ENCODE measurements at places on chromosomes 1 and 21.

DNA sequence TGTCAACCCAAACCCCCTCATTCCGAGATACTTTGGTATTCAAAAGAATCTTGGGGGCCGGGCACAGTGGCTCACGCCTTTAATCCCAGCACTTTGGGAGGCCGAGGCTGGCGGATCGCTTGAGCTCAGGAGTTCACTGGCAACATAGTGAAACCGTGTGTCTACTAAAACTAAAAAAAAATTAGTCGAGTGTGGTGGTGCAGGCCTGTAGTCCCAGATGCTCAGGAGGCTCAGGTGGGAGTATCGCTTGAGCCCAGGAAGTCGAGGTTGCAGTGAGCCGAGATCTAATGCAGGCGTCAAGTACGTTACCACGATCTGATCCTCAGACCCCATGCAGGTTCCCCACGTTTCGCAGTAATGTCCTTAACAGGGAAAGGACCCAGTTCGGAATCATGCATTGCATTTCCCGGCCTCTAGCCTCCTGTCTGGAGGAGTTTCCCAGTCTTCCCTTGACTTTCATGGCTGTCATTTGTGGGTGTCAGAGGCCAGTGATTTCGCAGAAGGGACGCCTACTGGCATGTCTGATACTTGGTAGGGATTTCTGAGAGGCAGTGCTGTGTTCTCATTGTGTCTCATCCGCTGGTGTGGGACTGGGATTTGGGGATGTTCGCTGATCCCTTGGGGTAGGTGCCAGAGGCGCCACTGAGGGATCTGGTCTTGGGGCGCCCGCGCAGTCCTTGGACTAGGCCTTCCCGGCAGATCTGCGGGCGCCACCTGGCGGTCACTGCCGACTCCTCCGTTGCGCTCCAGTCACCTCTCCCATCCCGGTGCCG, 39.3 kb upstream of the HMGN1 start:
- peak; percentile 89 for DNase-seq

GRCh38 chr1:94326329-94326728, 88.9 kb upstream of the ARHGAP29 start:
- DNase-seq: no peak

DNA sequence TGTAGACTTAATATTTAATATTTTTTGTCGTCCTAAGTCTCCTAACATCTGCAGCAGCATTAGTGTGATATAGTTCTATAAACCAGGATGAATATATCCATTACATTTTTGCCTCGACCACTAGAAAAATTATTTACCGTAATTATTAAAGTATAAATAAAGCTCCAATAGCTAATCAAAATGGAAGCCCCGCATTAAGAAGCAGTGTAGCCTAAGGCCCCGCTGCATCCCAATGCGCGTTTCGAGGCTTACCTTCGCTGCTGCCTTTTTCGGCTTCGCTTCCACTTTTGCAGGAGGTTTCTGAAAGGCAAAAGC, 891 bp downstream of the HMGN1 start:
- DNase-seq: no peak

DNA sequence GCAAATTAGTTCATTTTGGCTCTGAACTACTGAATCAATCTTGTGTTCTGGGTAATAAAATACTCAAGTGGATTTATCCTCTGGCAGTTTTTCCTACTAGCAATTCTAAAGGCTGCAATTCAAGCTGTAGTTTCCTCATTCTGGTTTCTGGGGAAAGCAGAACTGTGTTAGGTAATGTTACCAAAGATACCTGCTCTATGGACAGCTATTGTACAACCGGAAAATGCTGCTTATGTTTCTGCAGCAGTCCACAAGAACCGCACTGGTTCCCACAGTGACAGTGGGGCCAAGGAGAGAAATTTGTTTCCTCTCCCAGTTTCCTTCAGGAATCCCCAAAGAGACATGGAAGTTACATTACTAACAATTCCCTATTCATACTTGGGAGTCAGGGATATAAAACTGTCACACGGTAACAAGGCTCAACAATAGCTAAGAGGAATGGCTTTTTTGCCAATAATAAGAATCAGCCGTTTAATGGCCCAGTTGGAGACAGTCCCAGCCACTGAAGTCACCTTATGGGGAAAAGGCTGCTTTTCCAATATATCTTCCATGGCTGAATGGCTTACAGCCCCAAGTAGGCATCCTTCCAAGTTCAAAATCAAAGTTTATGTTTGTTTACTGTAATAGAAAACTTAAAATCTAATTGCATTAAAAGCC, 52.6 kb downstream of the PCNX2 start:
- no peak for DNase-seq

DNA sequence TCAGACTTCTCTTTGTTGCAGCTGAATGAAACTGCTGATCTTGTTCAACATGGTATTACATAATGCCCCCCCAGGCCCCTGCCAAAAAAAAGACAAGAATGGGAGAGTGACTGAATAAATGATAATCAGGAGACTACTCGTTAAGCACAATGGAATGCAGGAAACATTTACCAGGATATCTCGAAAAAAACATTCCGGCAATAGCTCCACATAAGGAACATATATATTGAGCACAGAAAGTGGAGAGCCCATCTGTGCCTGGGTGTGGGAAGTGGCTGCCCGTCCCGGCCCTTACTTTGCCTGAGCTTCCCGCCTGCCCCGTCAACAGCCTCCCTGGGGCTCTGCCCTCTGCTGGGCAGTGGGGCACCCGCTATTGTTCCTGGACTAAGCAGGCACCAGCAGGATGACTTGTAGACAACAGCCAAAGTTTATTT, 13.3 kb downstream of the TRIM11 start:
- DNase-seq: no peak

GRCh38 chr1:2300851-2301606, 72.9 kb downstream of the SKI start:
- DNase-seq: peak; percentile 84

- no peak for DNase-seq
Observed at GRCh38 chr1:179217943-179218507, 11.5 kb downstream of the ABL2 start.

DNA sequence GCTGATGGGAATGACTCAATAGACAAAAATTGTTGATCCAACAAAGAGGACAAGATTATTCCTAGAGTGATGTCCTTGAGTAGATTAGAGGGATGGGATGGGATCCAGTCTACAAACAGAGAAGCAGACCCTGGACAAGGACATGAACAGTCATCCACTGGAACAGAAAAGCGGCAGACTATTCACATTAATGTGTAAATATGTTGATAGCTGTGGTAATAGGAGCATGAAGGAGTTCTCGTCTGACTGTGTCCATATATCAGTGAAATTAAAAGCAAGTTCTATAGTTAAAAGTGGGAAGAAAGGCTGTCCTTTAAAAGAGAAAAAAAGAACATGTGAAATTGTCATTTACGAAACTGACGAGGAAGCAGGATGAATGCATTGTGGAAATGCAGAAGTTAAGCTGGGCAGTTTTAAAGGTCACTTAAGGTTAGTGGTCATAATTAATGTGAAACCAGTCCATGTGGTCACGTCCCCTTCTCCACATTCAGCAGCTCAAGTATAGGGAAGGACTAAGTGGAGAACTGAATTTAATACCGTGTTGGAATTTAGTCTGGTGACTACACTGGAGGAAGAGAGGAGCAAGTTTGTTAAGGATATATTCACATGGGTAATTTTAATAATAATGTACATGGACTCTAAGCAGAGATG, 62.1 kb downstream of the PIK3R3 start:
- no peak for DNase-seq

GRCh38 chr1:150976879-150977694, 2.5 kb upstream of the CERS2 start:
- peak; percentile 81 for DNase-seq

DNA sequence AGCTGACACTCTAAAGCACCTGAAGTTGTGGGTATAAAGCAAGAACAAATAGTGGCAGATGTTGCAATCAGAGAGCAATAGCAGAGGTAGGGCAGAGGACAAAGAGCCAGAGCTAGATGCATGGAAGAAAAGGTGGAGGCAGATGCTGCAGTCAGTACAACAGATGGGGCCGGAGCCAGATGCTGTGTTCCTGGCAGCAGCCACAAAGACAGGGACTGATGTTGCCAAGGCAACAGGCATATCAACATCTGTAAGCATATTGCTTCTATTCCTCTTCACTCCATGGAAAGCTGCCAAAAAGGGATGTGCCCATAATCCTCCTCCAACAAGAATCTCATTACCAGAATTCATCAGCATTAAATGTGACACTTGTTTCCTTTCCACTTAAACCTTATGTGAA, 108.0 kb downstream of the TNNI3K start:
- DNase-seq: no peak

DNA sequence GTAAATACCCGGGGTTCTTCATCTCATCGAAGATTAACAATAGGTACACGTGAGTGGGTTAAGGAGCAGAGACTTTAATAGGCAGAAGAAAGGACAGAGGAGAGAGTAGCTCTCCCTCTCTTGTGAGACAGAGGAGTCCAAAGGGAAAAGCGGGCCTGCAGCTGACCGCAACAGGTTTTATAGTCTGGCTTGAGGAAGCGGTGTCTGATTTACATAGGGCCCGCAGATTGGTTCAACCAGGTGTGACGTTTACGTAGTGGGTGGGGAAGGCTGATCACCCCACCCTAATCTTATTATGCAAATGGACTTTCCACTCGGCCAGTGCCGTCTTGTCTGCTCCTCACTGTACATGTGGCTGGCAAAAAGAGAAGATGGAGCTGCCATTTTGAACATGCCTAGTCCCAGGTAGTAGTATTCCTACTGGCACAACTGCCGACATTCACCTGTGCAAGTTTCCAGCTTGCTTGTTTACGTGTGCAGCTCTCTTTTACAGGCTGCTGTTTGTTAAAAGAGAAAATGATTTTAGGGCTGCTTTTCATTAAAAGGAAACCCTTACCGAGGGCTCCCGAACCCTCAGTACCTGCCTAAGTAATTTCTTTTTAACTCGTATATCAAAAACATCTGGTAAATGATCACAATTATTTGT, 10.6 kb downstream of the CDC14A start:
- no peak for DNase-seq

GRCh38 chr1:201925981-201926645, 20.2 kb downstream of the LMOD1 start:
- DNase-seq: no peak

- no peak for DNase-seq
Observed at GRCh38 chr1:185156288-185156853, 382 bp downstream of the TRMT1L start.

DNA sequence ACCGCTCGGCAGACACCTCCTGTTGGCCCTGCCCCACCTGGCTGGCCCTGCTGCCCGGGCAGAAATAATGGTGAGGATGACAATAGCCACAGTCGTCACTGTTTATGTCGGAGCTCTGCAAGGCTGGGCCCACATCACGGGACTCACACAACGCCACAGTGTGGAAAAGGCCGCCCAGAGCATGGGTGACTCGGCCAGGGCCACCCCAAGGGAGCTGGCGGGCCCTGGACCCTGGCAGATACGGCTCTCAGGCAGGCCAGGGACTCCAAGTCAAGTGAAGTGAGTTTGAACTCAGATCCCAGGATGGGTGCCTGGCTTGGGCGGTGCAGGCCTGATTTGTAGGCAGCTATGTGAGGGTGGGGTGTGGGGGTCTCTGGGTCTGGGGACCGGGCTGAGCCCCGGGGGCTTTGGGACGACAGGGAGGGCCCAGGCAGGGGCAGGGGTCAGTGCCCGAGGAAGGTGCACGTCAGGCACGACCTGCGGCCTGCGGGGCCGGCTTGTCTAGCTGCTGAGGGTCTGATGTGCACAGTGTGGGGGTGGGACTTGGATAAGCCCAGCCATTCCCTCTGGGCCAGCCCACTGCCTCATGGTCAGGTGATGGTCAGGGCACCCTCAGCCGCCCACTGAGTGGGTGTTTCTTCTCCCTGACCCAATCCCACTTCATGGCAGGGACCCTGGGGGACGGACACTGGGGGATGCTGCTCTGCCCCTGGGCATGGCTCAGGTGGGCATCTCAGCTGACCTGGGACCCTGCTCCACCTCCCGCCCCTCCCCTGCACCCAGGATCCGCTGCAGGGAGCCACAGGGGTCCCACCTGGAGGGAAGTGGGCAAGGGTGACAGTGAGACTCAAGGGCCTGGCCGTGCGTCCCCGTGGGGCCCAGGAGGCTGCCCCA, 1.0 kb downstream of the RNF223 start:
- DNase-seq: no peak

GRCh38 chr21:42769183-42769819, 110.0 kb downstream of the WDR4 start:
- DNase-seq: no peak

GRCh38 chr1:93958726-93959100, 49.5 kb upstream of the GCLM start:
- no peak for DNase-seq

DNA sequence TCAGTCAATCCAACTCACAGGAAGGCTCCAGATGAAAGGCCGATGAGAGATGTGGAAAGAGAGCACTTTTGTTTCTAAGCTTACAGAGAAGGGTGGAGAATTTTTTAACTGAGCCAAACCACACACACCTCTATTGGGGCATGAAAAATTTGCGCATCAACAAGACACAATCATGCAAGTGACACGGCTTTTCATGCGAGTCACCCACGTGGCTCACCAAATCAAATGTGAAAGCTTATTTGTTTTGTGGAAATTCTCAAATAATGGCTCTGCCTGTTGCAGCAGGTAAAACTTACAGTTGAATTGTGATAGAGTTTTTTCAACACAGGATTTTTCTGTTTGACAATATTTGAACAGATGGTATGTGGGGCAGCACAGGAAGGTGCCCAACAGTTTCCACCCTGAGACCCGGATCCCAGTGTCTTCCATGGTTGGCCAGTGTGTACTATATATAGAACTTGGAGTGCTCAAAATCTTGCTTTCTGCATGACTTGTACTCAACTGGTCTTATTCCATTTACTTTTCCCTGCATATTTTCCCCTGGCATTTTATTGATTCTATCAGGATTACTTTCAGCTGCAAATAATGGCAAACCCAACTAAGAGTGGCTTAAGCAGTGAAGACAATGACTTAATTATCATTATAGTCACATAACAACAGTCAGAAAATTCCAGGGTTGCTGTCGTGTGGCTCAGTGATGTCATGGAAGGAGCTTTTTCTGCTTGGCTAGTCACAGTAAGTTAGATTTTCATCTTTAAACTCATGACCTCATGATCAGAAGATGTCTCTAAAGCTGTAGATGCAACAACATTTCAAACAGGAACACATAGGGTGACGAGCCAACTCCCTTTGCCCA, 90.6 kb upstream of the SIM2 start:
- no peak for DNase-seq

DNA sequence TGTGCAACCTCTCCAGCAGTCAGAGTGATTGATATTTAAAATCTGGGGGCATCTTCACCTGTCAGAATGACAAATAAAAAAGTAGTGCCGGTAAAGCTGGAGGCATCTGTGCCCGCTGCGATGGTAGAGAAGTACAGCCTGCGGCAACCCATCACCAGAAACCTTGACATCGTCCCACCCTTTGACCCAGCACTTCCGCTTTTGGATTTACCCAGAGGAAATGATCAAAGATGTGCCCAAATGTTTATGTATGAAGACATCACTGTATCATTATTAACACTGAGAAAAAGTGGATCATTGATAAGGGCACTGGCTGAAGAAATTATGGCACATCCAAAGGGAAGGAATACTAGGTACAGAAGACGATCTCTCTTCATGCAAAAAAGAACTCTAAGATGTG, 96.0 kb downstream of the PGBD5 start:
- no peak for DNase-seq

DNA sequence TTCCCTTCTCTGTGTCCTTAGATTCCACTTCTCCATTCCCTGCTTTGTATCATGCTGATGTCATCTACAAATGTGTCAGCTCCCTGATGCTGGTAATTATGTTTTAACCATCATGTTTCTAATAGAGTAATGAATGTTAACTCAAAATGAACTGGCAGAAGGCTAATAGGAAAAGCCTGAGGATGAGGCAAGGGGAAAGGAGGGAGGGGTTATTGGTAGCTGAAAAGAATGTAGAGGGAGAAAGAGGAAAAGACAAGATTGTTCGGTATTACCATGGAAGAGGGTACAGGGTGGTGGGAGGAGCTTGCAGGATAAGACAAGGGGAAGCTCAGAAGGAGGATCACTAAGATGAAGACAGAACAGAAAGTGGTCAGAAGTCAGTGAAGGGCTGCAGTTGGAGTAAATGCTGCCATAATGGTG, 150.9 kb downstream of the ZC3H11B start:
- DNase-seq: no peak
